Caco-2 (cell line): ENCODE measurements at places on chromosomes 2 and 18. TPM values are rescaled to one million over a fixed set of nuclear protein-coding genes. Genes with fewer than 3 reads are reported as not detected.

GRCh38 chr2:44233450-44234128, 41.7 kb upstream of the SLC3A1 start:
- no peak for DNase-seq
- no peak overlapping the region for H3K27ac ChIP-seq
- no peak overlapping the region for H3K4me3 ChIP-seq
- H3K27me3 ChIP-seq, result no peaks in the 10 kb centered on the region

DNA sequence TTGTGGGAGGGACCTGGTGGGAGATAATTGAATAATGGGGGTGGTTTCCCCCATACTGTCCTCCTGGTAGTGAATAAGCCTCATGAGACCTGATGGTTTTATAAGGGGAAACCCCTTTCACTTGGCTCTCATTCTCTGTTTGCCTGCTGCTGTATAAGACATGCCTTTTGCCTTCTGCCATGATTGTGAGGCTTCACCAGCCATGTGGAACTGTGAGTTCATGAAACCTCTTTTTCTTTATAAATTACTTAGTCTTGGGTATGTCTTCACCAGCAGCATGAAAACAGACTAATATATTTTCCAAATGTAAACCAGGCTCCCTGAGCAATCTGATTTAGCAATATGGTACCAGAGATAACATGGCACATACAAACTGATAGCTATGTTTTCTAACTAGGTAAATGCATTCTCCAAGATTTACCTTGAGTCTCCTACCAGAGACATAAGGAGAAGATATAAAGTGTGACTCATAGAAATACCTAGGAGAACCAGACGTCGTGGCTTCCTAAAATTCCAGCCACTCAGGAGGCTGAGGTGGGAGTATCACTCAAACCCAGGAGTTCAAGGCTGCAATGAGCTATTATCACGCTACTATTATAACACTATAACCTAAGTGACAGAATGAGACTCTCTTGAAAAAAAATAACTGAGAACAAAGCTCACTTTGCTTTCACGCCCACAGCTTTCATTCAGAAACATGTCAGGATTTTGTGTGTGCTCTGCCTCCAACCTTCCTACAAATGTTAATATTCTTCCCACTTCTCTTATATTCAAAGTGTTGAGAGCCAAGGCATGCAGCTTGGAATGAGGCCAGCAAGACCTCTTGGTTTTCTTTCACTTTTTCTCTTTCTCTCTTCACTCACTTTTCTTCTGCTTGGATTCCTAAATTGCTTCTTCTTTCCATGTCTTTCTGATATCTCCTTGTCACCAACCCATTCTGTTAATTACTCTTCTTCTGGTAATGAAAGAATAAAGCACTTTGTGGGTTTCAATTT, 263.9 kb upstream of the UBE2E3 start:
- H3K27me3 ChIP-seq, result no peaks in the 10 kb centered on the region
- H3K4me3 ChIP-seq, result no peak overlapping the region
- H3K4me1 ChIP-seq, result no peaks in the 10 kb centered on the region
- DNase-seq, result no peak
- H3K27ac ChIP-seq, result no peak overlapping the region
- no peaks in the 10 kb centered on the region for H3K36me3 ChIP-seq

- H3K27me3 ChIP-seq, result no peaks in the 10 kb centered on the region
- DNase-seq, result peak; percentile 14
- no peak overlapping the region for H3K4me3 ChIP-seq
- no peaks in the 10 kb centered on the region for H3K36me3 ChIP-seq
Observed at GRCh38 chr18:69935319-69936190, 12.1 kb downstream of the CD226 start.

GRCh38 chr2:68943581-68944568, 8.8 kb downstream of the GKN2 start:
- H3K4me3 ChIP-seq, result no peak overlapping the region
- H3K36me3 ChIP-seq, result no peaks in the 10 kb centered on the region

DNA sequence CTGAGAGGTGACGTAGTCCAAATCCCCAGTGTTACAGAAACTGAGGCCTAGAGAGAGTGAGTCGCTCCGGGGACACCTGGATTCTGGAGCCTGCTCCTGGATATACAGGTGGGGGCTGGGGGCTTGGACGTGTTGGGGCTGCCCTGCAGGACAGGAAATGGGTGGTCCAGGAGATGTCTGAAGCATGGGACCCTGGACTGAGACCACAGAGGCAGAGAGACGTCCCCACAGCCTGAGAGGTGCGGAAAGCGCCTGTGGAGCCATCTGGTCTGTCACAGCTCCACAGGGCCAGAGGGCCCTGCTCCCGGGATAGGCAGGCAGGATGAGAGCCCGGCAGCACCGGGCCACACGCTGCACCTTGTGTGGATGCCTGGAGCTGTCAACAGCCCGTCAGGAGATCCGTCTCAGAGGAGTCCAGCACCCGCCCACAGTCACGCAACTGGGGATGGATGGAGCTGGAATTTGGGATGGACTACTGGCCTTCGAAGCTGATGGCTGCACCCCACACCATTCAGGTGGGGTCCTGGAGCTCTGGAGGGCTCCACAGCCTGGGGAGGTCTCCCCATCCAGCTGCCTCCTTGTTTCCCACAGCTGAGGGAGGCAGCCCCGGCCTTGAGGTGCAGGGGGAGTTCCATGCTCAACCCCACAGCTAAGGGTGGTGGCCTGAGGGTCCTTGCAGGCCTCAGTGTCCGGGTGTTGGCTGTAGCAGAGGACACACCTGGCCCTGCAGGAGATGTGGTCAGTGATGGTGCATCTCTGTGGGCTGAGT, 303.0 kb downstream of the NDUFA10 start:
- no peaks in the 10 kb centered on the region for H3K4me1 ChIP-seq
- DNase-seq, result peak; percentile 2
- H3K4me3 ChIP-seq, result no peak overlapping the region
- H3K27me3 ChIP-seq, result no peaks in the 10 kb centered on the region
- H3K27ac ChIP-seq, result no peak overlapping the region

DNA sequence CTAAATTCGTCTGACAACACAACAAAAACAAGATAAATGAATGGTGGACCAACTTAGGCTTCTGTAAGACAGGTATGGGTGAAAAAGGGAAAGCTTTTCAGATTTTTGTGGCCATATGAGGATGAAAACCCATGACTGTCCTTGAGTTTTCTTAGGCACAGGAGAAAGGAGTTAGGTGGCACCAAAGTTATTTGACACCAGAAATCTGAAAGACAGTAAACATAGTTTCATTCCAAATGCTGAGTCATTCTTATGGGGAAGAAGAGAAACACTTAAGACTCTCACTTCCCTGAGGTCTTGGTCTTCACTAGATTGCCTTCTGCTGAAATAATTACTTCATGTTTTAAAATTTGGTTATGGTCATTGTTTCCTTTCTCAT, 5.2 kb upstream of the GPD2 start:
- H3K4me3 ChIP-seq, result no peak overlapping the region
- H3K27me3 ChIP-seq, result no peaks in the 10 kb centered on the region
- no peaks in the 10 kb centered on the region for H3K36me3 ChIP-seq
- H3K27ac ChIP-seq, result peak overlapping the region; percentile 80
- no peak for DNase-seq

DNA sequence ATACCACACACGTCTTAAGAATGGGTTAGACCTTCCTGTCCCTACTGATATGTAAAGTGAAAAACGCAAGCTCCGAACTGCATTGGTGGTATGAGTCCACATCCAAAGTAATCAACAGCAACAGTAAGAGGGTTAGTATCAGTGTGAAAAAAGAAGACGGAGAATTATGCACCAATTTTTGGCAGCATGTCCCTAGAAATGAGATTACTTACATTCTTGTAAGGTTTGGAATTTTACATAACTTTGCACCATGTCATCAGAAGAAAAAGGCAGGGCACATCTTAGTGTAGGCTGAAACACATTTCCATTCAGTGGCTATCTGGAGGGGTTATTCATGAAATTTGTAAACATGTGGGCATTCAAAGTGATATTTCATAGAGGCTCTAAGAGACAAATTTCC, 88.2 kb downstream of the LONRF2 start:
- no peaks in the 10 kb centered on the region for H3K4me1 ChIP-seq
- no peak overlapping the region for H3K4me3 ChIP-seq
- no peaks in the 10 kb centered on the region for H3K36me3 ChIP-seq
- no peaks in the 10 kb centered on the region for H3K27me3 ChIP-seq
- no peak for DNase-seq

CHCHD5 gene
- 50.7 and 56.0 TPM in 2 replicates for total RNA-seq
